ENCODE measurements at places on chromosomes 12 and 14.

DNA sequence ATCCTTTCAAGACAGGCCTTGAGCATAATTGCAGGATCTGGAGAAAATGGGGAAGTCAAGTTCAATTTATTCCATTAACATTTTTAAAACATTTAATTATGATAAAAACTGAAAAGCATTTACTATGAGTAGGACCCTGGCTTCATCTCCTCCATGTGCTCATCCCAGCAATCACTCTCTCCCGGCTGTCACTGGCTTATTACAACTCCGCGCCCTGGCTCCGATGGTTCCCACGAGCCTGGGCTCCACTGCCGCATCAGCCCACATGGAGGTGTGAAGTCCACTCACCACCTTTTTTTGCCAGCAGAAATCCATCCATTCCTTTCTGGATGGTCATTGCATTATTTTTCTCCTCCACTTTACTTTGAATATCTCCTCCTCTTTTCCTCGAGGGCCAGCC, 194.4 kb downstream of the EMP1 start:
- DNase-seq = no peak

DNA sequence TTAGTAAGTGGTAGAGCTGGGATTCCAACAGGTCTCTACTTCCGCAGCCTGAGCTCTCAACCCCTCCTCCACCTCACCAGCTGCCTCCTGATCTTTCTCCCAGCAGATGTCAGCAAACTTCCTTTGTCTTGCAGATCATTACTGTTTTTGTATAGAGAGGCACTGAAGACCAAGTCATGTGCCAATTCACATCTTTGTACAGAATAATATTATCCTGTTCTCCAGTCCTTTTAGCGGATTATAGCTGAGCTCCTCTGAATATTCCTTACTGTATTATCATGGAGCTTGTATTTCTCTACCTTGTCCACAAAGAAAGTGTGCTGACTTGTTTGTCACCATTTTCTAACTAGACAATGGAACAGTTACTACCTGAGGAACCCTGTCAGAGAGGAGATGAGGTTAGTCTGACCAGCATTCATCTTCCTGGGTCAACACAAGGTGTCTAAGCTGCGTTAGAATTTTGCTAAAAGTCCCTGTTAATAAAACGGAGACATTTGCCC, 142.3 kb upstream of the ARHGAP5 start:
- DNase-seq = no peak

GRCh38 chr14:30420515-30420914, 138.4 kb upstream of the G2E3 start:
- no peak for DNase-seq

GRCh38 chr12:18402872-18403611, 141.7 kb downstream of the PIK3C2G start:
- DNase-seq = no peak

GRCh38 chr14:44778604-44779003, 183.1 kb downstream of the KLHL28 start:
- DNase-seq = no peak

DNA sequence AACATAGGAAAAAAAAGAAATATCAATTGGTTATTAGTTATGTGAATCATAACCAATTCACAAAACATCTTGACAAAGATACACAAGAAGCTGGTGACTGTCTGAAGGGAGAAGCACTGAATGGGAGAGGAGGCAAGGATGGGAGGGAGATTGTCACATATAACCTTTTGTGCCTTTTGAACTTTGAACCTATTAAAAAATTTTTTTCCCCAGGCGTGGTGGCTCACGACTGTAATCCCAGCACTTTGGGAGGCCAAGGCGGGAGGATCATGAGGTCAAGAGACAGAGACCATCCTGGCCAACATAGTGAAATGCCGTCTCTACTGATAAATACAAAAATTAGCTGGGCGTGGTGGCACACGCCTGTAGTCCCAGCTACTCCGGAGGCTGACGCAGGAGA, 12.6 kb downstream of the DYNLL1 start:
- no peak for DNase-seq

GRCh38 chr12:121513464-121514183, 67.2 kb downstream of the KDM2B start:
- peak; percentile 17 for DNase-seq

DNA sequence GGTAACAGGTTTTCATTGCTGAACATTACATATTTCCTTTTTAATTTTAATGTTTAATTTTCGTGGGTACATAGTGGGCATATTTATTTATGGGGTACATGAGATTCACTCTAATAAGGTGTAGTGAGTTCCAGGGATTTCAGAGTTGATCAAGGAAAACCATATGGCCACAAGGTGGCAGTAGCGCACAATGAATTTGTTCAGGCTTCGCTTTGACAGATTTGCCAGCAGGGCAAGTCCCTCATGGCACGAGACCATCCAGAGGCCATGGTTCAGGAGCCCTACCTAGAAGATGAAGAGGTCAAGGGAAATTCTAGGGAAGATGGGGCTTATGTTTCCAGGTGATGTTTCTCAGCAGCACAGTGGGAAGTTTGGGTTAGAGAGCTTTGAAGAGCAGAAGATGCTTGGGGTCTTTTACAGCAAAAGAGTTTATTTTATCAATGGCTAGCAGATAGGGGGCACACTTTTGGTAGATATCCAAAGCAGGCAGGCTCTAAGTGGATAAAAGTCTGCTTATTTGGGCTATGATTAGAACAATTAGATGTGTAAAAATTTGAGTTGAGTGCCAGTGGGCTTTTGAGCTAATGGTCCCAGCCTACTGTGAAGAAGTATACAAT, 1004.4 kb downstream of the AACS start:
- DNase-seq = peak; percentile 47

- DNase-seq = no peak
Observed at GRCh38 chr14:44468771-44469170, 38.3 kb downstream of the FSCB start.

GRCh38 chr12:103791350-103791920, 49.6 kb downstream of the NT5DC3 start:
- no peak for DNase-seq

GRCh38 chr12:106582249-106582591, 584 bp upstream of the RFX4 start:
- DNase-seq = no peak
